ENCODE measurements at places on chromosomes 3 and 15.
A peak's percentile ranks its signal among the peaks of the same experiment; 100 is the strongest.

DNA sequence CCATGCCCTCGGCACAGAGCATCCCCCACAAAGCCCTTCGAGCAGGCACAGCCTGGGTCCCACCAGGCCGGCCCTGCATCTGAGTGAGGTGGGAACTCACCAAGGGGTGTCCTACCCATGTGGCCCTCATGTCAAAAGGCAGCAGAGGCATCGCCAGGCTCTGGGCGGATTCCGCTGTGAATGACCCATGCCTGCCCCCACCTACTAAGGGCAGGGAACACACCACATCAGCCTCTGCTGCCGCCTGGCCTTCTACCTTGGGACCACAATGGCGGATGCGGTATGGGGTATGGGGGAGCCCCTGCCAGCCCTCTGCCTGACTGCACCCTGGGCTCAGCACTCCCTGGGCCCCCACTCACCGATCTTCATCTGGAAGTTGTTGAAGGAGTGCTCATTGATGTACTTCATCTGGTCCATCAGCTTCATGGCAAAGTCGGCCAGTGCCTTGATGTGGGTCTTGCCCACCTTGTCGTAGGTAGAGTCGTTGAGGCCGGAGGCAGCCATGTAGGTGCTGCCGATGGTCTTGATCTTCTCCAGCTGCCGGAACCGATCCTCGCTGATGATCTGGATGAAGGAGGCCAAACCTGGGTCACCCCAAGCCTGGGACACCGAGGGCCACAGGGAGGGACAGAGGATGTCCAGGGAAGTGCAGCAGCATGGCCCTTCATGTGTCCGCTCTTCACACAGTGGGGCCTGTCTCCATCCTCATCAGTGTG is 87.8 kb downstream of the SEC22A start:
- DNase-seq: no peak

DNA sequence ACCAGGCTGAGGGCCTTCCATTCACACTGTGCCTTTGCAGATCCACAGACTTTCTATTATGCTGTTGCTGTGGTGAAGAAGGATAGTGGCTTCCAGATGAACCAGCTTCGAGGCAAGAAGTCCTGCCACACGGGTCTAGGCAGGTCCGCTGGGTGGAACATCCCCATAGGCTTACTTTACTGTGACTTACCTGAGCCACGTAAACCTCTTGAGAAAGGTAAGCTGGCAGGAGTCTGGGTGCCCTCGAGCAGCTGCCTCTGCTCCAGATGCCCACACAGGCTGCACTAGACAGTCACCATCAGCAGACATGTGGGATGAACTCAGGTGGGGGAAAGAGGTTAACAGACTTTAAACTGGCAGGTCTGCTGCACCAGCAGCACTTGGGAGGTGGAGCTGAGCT is 8.3 kb downstream of the TF start:
- no peak for DNase-seq

DNA sequence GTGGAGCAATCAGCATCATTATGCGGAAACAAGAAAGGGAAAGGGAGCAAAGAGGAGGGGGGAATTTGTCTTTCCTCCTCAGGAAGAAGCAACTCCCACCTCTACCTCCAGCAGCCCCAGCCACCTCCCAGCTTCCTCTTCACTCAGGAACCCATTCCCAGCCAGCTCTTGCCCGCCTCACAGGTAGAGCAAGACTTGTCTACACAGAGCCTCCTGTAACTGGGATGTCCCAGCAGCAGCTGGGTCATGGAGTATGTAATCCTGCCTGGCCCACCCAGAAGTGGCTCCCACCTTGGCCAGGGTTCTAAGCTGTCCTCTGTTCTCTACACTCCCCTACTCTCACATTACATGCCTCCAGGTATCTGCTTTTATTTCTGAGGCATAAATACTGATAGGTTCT is 14.0 kb downstream of the IGDCC3 start:
- no peak for DNase-seq

DNA sequence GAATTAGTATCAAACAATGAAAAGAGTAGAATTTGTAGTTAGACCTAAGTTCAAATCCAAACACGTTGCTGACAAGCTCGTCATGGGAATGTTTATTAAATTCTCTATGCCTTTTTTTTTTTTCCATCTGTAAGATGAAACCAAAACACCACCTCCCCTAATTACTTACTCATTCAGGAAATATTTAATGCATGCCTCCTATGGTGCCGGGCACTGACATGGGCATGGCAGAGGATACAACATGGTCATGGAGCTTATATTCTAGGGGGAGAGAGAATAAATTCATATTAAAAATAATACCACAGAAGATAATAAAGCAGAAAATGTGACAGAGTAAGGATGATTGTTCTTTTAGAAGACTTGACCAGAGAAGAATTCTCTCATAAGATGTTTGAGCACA is 215.8 kb downstream of the RYR3 start:
- no peak for DNase-seq

GRCh38 chr3:120622870-120623726 is 27.0 kb downstream of the NDUFB4 start:
- no peak for DNase-seq

DNA sequence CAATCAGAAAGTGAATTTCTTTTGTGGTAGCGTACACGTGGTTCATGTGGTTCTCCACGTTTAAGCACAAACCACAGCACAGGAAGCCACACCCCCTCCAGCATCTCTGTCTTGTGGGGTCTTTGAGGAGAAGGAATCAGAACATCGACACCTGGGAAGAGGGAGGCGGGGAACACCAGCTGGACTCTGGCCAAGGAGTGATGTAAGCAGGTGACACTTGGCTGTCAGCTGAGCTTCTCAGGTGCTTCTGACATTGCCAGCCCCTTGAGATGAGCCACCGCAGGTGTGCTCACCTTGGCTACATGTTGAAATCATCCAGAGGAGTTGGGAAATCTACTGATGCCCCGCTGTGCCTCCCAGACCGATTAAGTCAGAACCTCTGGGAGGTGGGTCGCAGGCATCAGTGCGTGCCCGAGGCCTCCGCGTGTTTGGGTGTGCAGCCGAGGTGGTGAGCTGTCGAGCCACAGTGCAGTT is 85.0 kb downstream of the FAM81A start:
- DNase-seq: peak; percentile 1

DNA sequence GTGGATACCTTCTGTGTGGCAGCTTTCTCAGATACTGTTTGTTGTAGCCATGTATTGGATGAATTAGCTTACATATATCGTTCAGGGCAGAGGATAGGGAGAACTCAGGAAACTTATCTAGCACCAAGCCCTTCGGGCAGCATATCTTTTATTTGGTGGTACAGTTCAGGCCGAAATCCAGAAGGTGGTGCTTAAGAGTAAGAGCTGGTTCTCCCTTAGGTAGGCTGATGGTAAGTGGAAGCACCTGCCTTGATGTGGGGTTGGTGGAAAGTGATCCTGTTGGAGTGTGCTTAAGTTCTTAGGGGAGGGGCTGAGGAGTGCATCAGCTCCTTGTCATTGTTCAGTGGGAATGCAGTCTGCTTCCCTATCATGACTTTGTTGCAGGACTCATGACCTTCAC is 187.5 kb downstream of the DOCK3 start:
- no peak for DNase-seq

GRCh38 chr3:58621086-58621830 is 44.1 kb upstream of the FAM107A start:
- no peak for DNase-seq

- DNase-seq: no peak
Observed at GRCh38 chr3:100107221-100107814, 7.0 kb downstream of the FILIP1L start.

GRCh38 chr3:153158961-153159735 is 2.9 kb upstream of the RAP2B start:
- DNase-seq: no peak

DNA sequence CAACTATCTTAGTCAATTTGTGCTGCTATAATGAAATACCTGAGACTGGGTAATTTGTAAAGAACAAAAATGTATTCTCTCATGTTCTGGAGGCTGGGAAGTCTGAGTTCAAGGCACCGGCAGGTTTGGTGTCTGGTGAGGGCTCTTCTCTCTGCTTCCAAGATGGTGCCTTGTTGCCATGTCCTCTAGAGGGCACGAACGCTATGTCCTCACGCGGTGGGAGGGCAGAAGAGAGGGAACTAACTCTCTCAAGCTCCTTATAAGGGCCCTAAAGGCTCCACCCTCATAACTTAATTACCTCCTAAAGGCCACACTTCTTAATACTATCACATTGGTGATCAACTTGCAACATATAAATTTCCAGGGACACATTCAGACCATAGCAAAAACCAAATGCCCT is 108.4 kb downstream of the ADAMTSL3 start:
- no peak for DNase-seq

GRCh38 chr3:128804017-128804810 is 75.2 kb upstream of the ACAD9 start:
- no peak for DNase-seq

- no peak for DNase-seq
Observed at GRCh38 chr3:32126305-32127015, 20.0 kb downstream of the GPD1L start.

GRCh38 chr15:84772467-84772866 is 24.1 kb downstream of the ZNF592 start:
- no peak for DNase-seq

DNA sequence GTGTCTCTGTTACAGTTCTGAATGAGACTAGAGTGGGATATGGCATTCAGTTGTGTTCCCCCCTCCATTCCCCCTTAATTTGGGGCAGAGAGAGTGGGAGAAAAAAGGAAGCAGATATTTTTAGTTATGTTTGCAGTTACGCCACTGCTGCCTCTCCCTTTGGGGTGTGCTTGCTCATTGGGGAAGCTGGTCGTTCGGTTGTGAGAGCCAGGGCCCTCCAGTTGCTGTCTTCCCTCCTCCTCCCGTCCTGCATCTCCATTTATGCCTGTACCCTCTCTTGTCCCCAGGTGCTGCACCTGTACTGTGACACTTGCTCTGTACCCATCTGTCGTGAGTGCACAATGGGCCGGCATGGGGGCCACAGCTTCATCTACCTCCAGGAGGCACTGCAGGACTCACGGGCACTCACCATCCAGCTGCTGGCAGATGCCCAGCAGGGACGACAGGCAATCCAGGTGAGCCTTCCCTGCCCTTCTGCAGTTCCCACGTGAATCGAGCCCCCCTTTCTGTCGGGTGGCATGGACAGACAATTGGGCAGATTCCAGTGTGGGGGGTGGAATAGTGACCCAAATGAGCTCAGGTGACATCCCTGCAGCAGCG is 55.8 kb downstream of the TRIM71 start:
- no peak for DNase-seq

DNA sequence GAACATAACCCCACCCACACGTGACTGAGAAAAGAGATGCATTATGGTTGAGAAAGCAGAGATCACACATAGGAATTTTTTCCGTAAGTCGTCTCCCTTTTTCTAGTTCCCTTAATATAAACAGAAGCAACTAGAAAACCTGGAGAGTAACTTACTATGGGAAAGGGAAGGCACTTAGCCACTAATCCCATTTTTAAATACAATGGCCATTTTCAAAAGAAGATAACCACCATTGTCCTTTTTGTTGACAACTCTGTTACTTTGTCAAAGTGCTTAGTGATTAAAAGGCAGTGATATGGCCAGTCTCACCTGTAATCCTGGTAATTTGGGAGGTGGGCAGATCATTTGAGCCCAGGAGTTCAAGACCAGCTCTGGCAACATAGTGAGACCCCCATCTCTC is 184.4 kb upstream of the UMPS start:
- no peak for DNase-seq

- no peak for DNase-seq
Observed at GRCh38 chr15:51044037-51044727, 50.5 kb downstream of the TNFAIP8L3 start.

- DNase-seq: no peak
Observed at GRCh38 chr15:80934761-80935221, 54.8 kb downstream of the MESD start.

DNA sequence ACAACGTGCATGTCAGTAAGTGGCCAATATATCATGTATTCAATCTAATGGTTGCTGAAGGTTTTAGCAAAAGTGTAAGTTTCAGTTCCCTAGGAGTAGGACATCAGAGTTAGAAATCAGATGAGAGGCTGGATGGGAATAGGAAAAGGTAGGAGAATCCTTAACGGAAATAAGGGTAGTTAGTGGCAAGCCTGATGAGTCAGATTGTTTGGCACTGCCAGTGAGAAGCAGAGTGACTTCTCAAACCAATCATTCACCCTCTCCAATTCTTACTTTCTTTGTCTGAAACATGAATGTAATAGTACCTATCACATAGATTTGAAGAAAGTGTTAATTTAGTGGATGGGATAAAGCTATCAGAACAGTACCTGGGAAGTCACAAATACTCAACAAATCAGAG is 894.0 kb downstream of the NTRK3 start:
- no peak for DNase-seq

- no peak for DNase-seq
Observed at GRCh38 chr15:35107122-35107521, 22.0 kb upstream of the NANOGP8 start.

DNA sequence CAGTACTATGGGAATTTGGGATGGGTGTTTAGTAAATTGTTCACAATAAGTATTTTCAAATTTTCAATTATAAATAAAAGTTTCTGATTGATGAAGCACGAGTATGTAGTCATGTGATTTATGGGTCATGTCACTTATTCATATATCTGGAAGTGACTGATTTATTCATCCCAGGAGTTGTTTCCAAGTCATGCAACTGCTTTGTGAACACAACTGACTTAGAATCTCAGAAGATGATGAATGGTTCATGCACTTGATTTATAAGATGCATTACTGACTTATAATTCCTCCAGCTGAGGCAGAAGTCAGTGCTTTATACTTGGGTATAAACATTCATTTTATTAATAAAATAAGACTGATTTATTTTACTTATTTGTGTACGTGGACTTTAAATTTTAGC is 137.8 kb upstream of the CBLB start:
- no peak for DNase-seq

- DNase-seq: no peak
Observed at GRCh38 chr15:50506121-50506520, 40.3 kb downstream of the USP50 start.

- no peak for DNase-seq
Observed at GRCh38 chr3:194285024-194285849, 65.9 kb downstream of the CPN2 start.

DNA sequence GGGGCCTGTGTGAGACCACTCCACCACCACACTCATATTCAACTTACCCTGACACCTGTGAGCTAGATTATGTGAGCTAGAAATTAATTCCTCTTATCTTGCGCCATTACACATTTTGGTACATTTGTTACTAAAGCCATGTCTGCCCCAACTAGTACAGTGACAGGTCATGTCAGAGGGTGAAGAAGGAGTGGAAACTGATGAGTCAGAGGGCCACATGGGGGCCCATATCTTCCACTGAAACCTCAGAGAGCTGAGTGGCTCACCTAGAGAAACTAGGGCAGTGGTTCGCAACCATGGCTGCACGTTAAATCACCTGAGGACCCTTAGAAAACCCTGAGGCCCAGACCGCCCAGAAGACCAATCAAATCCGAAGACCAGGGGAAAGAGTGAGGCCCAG is 15.7 kb upstream of the MEF2A start:
- DNase-seq: no peak

Measured in activated T-helper 1 cell treated with Interleukin-2 at 50 U/mL for 16 hours (primary cell).